ENCODE measurements at places on chromosomes 3 and 15. TPM values are rescaled to one million over a fixed set of nuclear protein-coding genes. Genes with fewer than 3 reads are reported as not detected.

DNA sequence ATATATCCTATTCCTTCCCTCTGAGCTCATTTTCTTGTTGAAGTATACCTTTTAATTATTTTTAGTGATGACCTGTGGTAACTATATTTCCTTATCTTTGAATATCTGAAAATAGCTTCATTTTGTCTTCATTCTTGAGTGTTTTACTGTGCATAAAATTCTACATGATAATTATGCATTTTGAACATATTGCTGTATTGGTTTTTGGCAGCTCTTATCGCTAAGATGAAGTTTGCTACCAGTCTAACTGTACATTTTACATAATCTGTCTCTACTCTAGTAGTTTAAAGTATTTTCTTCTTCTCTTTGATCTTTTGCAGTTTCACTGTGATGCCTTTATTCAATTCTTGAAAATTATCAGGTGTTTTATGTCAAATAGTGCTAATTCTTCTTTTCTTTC is 189.5 kb downstream of the ISL2 start:
- DNase-seq = no peak

- no peak for DNase-seq
These were observed 34.6 kb downstream of the POLR2M start for GRCh38 chr15:57741089-57741488.

Gene MAP2K1
- 57.9 TPM for total RNA-seq

- no peak for DNase-seq
These were observed 6.6 kb downstream of the MEIS2 start for GRCh38 chr15:37093480-37094332.

DNA sequence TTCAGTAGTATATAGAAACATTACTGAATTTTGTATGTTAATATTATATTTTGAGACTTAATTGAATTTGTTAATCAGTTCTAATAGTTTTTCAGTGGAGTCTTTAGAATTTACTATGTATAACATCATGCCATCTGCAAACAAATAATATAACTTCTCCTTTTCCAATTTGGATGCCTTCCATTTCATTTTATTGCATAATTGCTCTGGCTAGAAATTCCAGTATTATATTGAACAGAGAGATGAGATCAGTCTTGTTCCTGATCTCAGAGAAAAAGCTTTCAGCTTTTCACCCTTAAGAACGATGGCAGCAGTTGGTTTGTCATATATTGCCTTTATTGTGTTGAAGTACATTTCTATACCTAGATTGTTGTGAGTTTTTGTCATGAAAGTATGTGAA is 40.4 kb downstream of the OR4F15 start:
- no peak for DNase-seq

Gene ADAMTS7
- 3.9 TPM for total RNA-seq

GRCh38 chr3:119597548-119598288 is at the start of gene PLA1A:
TSS of gene PLA1A (plus strand) at chr3:119597885. CDS start at chr3:119597914, 29 bp downstream.
- DNase-seq = no peak

- DNase-seq = peak; percentile 51
These were observed 108.1 kb downstream of the PGPEP1L start for GRCh38 chr15:98899272-98900021.

Gene NUTM1
- total RNA-seq = not detected

- no peak for DNase-seq
These were observed 53.3 kb upstream of the KCNMB2 start for GRCh38 chr3:178482981-178483380.

DNA sequence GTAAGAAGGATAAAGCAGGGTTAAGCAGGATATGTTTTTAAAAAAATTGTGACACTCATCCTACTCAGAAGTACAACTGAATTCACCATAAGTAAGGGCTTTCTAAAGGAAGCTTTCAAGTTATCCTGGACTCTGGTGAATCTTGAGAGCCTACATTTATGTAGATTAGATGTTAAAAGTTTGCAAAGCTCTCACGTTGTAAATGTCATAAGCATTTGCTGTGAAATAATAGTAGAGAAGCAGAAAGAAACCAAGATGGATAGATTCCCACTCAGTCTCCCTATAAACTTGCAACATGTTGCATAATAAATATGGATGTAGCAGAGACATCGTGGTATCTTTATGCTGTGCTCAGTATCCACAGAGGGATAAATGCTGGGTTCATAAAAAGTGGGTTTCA is 77.0 kb downstream of the LRRC3B start:
- no peak for DNase-seq

GRCh38 chr3:162769564-162769963 is 1273.0 kb downstream of the OTOL1 start:
- DNase-seq = no peak

GRCh38 chr3:11312166-11312565 is 40.0 kb downstream of the ATG7 start:
- DNase-seq = no peak

GRCh38 chr15:70094690-70095311 is 2.9 kb downstream of the TLE3 start:
- peak; percentile 44 for DNase-seq

Measured in upper lobe of left lung (tissue), 6 donors.